ENCODE measurements at places on chromosomes 5 and 9. TPM values are rescaled to one million over a fixed set of nuclear protein-coding genes. Genes with fewer than 3 reads are reported as not detected.

DNA sequence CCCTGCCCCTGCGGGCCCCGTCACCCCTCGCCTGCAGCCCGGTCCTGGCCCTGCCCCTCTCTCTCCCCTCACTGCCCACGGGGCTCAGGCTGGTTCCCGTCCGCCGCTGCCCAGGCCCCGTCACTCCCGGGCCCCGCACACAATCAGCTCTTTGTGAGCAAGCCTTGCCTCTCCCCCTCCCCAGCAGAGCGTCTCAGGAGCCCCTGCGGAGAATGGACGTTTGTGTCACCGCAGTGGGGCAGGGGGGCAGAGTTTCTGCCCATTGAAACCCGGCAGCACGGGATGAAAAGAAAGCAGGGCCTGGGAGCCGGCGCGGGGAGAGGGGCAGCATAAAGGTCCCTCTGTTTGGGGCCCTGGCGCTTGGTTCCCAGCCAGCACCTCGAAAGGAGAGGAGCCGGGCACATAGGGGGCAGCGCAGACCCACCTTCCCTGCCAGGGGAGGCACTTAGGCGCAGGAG, 13.5 kb upstream of the NUP214 start:
- no peak for DNase-seq

The FAM221B gene
- total RNA-seq, result not detected

GRCh38 chr9:34496149-34496712, 26.6 kb downstream of the ENHO start:
- no peak for DNase-seq

GRCh38 chr9:16461137-16461840, 409.2 kb downstream of the BNC2 start:
- DNase-seq, result no peak

GRCh38 chr5:89827359-89827758, 582.2 kb downstream of the CETN3 start:
- no peak for DNase-seq

- no peak for DNase-seq
Measured at GRCh38 chr5:44983006-44983405, 174.3 kb downstream of the MRPS30 start.

DNA sequence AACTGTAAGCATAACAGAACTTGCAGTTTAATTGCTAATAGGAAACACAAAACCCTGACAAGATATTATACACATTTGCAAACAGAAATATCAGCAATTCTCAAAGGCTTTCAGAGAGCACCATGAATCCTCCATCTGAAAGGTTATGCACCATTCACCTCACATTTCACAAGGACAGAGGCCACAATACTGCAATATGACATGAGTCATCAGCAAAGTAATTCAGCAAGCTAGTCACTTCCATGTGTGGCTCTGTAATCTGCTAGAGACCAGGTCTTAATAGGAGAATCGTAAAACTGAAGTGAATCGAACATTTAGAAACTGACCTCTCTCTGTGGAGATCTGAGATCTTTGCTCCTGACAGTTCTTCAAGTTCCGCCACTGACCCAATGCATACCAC, 28.3 kb downstream of the IARS1 start:
- no peak for DNase-seq

GRCh38 chr5:892394-893136, at the start of the genes BRD9 and TRIP13:
TSS of gene BRD9 (minus strand) at chr5:892801. CDS start at chr5:892657, 144 bp downstream.
TSS of gene TRIP13 (plus strand) at chr5:892884. CDS start at chr5:892999, 115 bp downstream.
- peak; percentile 55 for DNase-seq

DNA sequence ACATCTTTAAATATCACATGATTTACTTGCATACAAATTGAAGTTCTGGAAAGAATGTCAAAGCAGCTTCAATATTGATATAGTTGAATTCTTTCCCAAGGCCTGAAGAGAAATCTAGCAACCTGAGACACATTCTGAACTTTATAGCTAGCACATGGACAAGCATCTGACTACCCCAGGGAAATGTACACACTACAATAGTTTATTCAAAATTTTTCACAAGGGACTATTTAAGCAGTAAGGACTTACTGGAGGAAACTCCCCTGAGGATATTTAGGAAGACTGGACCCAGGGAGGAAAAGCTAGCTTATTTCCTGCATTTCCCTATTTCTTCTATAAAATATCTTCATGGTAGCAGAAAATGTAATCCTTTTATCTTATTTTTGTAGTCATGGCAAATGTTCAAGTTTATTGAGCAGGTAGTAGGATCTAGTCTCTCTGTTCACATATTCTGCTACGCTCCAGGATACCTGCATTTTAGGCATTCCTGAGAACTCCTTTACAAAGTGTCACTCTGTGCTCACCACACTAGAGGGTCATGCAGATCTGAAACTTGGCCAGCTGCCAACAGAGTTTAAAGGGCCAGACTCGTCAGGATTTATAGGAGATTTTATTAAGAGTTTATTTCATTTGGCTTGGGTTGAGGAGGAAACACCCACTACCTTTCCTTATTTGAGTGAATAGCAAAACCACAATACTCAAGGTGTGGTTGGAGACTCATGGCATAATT, 348.4 kb upstream of the FTMT start:
- no peak for DNase-seq

Data from lower leg skin (tissue), 4 donors.